Caudate nucleus (tissue), 63 donors: ENCODE measurements at places on chromosomes 7 and 10.

DNA sequence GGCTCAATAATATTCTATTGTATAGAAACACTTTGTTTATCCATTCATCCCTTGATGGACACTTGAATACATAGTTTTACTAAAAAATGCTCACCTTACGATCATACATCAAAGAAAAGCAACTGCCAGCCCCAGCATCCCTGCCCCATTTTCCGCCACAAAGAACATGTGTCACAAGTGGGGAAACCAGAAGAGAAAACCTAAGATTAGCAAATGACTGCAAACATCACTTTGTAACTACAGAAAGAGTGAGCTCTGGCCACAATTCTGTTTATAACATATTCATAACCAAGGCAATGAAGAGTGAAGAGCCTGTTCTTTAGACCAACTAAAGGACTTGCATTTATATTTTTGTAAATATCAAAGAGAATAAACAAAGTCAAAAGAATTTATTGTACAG, 89.8 kb downstream of the DOCK4 start:
- DNase-seq: no peak

- DNase-seq: no peak
Observed at GRCh38 chr10:48249004-48249762, 25.3 kb downstream of the FRMPD2 start.

DNA sequence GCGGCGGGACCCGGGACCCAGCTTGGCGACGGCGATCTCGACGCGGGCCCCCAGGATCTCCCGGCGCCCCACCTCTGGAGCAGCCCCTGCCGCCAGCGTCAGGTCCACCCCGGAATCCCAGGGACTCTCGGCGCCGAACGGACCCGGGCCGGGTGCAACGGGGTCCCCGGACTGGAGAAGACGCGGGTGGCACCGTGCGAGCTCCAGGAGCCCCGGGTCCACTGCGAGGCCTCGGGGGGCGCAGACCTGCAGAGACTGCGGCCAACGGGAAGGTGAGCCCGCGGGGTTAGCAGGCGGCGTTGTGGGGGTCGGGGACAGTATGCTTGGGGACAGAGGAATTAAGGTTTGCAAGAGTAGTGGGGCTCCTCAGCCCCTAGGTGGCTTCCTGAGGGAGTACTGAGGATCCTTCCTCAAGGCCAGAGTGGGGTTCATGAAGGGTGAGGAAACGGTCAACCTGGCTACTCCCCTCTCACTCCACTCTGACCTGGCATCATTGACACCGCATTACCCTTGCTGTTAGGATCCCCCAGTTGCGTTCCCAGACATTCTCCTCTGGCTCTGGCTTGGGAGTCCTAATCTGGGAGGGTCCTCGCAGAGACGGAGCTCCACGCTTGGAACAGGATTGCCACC, 353 bp downstream of the EPHB6 start:
- no peak for DNase-seq

DNA sequence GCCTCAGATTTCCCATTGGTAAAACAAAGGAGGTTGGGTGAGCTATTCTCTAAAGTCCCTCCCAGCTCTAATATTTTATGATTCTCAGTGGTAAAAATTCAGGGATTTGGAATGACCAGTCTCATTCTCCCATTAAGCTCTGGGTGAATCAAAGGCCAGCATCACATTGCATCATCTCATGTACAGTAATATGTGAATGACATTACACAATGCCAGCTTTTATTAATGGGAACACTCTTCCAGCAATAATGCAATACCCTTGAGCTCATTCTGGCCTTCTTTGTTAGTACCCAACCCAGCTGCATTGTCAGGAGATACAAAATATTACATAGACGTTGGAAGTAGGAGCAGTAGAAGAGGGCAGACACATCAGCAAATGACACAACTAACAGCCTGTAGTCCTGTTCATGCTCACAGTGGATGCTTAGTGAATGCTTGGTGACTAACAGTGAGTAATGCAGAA, 100.0 kb upstream of the EGR2 start:
- DNase-seq: no peak

- no peak for DNase-seq
Observed at GRCh38 chr7:119696336-119696735, 576.6 kb upstream of the KCND2 start.

DNA sequence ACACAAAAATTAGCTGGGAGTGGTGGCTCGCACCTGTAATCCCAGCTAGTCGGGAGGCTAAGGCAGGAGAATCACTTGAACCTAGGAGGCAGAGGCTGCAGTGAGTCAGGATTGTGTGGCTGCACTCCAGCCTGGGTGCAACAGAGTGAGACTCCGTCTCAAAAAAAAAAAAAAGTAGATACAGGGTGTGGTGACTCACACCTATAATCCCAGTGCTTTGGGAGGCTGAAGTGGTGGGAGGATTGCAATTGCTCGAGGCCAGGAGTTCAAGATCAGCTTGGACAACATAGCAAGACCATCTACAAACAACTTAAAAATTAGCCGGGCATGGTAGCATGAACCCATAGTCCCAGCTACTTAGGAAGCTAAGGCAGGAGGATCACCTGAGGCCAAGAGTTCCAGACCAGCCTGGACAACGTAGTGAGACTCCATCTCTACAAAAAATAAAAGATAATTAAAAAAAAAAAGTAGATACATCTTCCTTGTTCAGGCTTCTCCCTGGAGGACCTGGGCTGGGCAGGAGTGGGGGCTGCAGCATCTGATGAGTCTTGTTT, 2.0 kb downstream of the MOSPD3 start:
- no peak for DNase-seq

- DNase-seq: no peak
Observed at GRCh38 chr7:158410720-158411119, 176.9 kb downstream of the PTPRN2 start.

GRCh38 chr7:116697761-116698160, 25.8 kb downstream of the MET start:
- no peak for DNase-seq

DNA sequence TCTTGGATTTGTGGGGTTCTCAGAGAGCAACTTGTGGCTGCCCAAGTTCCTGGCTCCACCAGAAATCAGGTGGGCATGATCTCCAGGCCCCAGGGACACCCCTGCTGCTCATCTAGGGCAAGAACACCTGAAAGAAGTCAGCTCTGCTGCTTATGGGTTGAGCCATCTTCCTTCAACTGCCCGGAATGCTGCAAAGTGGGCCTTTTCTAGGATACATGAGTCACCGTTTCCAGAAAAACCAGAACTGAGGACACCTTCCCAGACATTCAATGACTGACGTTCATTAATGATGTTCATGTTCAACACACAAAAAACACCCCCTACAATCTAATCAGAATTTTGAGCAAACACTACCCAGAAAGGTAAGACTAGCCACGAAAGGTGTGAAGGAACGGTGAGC, 98.0 kb downstream of the MAD1L1 start:
- DNase-seq: no peak

GRCh38 chr7:102098986-102099385, 187.7 kb upstream of the SH2B2 start:
- DNase-seq: no peak

- DNase-seq: no peak
Observed at GRCh38 chr10:117541909-117542705, 439 bp upstream of the EMX2 start.

DNA sequence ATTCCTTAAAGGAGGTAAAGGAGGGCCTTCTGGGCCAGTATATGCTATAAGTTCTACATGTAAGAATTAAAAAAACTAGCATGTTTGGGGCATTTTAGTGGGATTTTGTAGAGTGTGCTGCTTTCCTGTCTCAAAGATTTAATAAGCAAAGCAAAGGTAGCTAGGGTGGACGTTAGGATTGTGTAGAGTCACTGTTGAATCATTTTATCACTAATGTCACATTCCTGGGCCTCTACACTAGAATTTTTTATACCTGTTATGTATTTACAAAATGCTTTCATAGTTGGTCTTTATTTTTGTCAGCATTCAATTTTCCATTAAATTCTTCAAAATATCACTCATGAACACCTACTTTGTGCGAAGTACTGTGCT, 139.4 kb upstream of the PHYHIPL start:
- no peak for DNase-seq
